ENCODE measurements at places on chromosomes 4 and X.

GRCh38 chr4:80075995-80076675 is 3.1 kb upstream of the ANTXR2 start:
- peak; percentile 60 for DNase-seq

DNA sequence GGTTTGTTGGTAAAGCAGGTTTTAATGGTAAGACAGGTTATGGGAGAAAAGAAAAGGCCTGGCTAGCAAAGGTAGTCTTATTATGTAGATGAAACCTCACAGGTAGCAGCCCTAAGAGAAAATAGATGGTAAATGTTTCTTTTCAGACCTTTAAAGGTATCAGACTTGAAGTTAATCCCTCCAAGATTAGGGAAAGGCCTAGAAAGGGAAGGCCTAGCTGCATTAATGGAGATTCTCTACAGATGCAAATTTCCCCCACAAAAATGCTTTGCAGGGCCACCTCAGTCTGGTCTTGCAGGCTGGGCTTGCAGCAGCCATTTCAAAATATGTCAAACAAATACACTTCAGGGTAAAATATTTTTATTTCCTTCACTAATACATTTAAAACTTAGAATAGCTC is 1410.6 kb downstream of the RPA4 start:
- DNase-seq: no peak

- DNase-seq: no peak
Measured at GRCh38 chr4:105192910-105193309, 46.2 kb downstream of the TET2 start.

DNA sequence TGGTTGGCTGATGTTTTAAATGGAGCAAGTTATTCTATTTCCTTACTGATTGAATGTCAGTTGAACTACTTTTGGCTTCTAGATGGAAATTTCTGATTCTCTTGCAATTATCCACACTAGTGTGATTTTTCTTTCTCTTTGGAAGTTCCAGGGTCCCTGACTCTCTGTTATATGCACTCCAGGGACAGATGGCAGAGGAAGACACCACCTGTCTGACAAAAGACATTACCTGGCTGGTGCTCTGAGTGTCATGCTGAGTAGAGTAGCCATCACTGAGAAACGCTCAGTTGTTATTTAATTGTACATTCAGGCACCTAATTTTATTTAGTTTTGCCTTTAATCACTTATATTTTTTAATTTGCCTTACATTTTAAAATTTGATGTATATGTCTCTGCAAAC is 105.4 kb upstream of the TLL1 start:
- no peak for DNase-seq

DNA sequence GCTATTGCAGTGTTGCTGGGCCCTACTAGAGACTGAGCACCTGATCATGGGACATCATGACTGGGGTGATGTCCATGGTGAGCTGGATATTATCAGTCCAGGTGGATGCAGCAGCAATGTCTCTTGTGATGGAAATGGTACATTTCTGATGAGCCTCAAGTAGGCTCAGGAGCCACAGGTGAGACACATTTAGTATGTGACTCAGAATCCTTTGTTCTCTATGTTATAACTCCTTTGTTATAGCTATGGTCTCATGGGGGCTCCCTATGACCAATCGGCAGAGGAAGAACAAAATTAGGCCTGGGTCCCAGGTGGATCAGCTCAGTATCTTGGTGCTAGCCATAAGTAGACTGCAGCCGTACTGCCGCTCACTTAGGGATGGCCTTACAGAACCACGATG is 107.9 kb upstream of the FAT1 start:
- no peak for DNase-seq

GRCh38 chr4:151169223-151169622 is 69.8 kb downstream of the RPS3A start:
- no peak for DNase-seq

GRCh38 chr4:183658362-183659028 is 490 bp downstream of the RWDD4 start:
- DNase-seq: peak; percentile 54

- DNase-seq: peak; percentile 20
Measured at GRCh38 chr4:70505151-70505748, 13.1 kb upstream of the AMTN start.

GRCh38 chrX:136204571-136204970 is 46.6 kb downstream of the MAP7D3 start:
- no peak for DNase-seq

DNA sequence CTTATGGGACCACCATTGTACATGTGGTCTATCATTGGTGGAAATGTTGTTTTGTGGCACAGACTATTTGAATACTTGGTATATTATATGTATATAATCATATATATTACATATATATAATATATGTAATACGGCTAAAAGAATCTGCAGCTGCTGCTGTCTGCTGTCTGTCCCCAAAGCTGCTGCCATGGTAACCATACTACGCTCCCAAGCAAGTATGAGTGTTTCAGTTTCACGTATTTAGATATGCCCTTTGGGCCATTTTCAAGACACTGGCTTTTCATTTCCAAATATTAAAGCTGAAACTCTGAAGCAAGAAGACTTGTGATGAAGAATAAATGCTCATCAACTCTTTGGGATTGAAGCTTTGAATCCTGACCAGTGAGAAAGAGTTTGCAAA is 42.0 kb upstream of the ARSJ start:
- DNase-seq: no peak

DNA sequence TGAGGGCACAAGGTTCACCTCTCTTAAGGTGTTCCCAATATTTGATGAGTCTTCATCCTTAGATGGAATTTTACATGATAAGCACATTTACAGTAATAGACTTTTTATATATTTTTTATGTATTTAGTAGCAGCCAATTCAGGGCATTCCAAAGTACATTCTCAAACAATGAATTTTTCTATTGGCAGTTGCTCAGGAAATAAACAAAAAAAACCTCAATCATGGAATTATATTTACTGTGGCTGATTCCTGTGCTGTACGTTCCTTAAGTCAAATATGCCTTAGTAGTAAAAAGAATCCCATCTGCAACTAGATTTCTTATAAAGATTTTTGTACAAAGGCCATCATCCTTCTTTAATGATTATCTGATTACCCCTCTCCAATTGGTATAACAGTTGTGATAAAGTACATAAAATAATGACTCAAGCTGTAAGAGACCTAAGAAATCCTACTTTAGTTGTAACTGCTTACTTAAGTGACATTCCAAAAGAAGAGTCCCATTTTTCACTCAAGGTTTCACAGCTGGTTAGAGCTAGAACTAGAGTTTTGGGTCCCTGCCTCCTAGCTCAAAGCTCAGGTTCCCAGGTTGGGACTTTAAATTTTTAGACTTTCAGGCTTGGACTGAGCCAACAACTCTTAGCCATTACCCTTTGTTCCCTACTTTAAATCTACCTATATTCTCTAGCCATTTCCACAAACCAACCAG is 152.7 kb downstream of the FHIP1A start:
- DNase-seq: no peak

DNA sequence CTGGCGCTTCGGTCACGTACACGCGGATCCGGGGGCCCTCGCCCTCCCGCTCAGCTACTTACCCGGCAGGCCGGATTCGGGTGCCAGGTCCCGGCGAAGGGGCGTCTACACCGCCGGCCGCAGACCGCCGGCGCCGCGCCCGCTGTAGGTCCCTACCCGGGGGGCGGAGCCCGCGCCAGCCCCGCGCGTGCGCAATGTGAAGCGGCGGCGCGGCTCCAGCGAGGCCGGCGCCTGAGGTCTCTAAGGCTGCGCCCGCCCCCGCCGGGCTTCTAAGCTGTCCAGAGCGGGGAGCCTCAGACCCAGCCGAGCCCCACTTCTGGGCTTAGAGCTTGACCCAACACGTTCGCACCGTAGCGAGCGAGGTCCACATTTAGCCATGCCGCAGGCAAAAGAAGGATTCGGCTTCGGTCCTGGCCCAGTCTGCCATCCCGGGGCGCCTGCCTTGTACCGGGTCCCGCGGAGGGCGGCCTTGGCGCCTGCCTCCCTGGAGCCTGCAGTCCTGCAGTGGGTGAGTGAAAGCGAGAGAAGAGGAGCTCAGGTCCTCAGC is at the start of gene ZNF518B:
TSS of gene ZNF518B (minus strand) at position 172 of the 547 bp plus-strand sequence. CDS start 11,098 bp downstream, outside the sequence.
- DNase-seq: peak; percentile 62

DNA sequence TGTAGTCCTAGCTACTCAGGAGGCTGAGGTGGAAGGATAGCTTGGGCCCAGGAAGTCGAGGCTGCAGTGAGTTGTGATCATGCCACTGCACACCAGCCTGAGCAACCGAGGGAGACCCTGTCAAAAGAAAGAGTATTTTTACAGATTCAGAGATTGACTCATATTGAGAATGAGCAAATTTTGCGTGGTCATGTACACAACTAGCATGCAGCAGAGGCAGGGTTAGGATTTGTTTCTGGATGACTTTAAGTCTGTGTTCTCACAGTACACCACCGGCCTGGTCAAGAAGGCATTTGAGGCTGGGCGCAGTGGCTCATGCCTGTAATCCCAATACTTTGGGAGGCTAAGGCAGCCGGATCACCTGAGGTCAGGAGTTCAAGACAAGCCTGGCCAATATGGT is 44.8 kb upstream of the CBR4 start:
- no peak for DNase-seq

DNA sequence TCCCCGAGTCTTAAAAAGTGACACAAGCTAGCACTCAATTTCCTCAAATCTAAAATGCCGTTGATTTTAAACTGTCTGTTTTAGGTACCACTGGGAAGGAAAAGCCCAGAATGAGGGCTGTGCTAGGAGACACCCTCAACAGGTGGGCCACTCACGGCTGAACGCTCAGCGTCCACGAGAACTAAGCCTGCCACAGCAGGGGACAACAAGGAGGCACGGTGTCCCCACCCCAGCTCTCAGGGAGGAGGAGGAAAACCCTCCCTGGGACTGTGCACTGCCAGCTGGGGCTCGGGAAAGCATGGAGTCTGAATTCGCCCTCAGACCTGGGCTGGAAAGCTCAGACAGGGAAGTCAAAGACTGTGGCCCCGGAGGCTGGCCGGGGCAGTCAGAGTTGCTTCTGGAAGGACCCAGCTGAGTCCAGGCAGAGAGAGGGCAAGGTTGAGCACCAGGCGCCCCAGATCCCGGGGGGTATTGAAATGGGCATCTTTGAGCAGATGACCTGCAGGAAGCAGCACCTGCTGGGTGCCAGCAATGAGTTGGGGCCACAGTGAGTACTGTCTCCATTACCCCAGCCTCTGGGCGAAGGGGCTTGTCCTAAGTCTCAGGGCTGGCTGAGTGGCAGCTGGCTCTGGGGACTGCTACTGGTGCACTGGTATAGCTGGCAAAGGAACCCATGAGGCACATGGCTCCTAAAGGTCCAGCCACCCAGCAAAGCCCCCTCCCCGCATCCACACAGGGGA is 769 bp upstream of the CPZ start:
- no peak for DNase-seq

DNA sequence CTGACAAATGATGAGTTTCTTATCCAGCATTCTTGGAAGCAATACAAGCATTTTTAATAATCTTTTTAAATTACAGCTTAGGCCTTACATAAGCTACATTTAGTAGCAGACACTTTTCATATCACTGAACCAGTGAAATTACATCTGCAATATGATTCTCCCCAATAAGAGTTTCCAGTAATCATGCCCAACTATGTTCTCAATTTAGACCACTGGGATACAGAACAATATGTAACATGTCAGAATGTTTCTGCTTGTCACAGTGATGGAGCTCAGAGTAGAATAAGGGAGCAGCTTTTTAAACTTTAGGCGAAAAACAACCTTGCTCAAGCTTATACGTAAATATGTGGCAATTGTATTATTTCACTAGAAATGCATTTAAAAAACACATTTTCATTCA is 1132.2 kb downstream of the FAT4 start:
- DNase-seq: no peak

- DNase-seq: no peak
Measured at GRCh38 chr4:8040607-8041006, 100.9 kb upstream of the AFAP1 start.

- DNase-seq: no peak
Measured at GRCh38 chrX:104334971-104335370, 80.2 kb upstream of the ESX1 start.

- DNase-seq: no peak
Measured at GRCh38 chrX:39516427-39516841, 581.3 kb downstream of the BCOR start.

DNA sequence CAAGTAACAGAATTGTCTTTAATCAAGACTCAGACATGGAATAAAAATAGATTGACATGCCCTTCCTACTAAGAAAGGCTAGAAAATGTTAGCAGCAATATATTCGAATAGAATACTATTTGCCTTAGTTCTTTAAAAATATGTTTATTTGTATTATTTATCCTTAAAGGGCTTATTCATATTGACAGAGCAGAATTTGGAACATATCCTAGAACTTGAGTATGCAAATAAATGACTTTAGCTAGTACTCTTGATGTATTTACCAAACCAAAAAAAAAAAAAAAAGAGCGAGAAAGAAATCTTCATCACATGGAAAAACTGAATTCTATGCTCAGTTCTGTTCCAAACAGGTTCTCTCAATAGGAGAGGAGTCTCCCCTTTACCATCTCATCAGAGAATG is 68.9 kb upstream of the PPARGC1A start:
- DNase-seq: no peak

DNA sequence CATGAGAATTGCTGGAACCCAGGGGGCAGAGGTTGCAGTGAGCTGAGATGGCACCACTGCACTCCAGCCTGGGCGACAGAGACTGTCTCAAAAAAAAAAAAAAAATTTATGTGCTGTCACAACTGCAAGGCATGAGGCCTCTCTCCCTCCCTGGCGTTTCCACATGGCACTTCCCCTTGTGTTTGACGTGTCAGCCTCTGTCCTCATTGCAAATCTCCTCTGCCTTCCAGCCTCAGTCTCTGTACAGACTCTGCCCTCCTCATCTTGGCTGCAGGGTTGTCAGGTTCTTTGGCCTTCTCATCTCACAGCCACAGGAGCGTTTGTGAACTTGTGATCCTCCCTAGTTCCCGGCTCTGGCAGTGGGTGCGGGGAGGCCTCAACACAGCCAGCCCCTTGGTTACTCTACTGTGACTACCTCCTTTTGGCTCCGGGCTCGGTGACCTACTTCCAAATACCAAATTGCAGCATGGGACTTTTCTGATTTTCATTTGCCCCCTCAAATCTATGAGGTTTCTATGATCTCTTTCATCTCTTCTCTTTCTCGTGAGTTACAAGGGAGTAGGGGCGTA is 250.0 kb downstream of the CBR4 start:
- peak; percentile 86 for DNase-seq

DNA sequence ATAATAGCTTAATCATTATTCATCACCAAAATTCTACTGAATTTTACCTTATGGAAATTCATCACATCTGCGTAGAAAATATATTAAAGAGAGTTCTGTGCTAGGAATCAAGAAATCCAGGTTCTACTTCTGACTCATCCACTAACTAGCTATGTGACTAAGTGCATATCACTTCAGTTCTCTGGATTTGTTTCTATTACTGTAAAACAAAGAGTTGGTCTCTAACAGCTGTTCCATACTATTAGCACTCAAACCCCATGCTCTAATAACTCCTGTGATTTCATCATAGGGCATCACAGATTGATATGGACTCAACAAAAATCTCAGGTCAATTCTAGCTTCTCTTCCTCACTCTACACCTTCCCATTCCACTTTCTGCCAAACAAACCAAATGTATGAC is 572.0 kb downstream of the INPP4B start:
- no peak for DNase-seq

DNA sequence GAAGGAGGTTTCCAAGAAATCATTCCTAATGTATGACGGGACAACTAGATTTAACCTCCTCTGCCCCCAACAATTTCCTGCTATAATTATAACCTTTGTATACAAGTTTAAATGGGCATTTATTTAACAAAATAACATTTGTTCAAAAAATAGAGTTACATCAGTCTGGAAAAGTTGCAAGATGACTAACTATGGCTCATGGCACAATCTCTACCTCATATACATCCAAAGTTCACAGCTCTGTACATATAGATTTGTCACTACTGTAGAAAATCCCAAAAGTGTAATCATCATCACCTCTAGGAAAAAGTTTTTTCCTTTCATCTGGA is 3.8 kb upstream of the RPS6KA3 start:
- DNase-seq: peak; percentile 25

- peak; percentile 22 for DNase-seq
Measured at GRCh38 chrX:154305541-154306205, 10.1 kb downstream of the TKTL1 start.

Measured in inflammatory macrophage treated with lipopolysaccharide for 1 hour (primary cell).